Renal pelvis (tissue), 12 donors: ENCODE measurements at places on chromosomes 7 and 10.

DNA sequence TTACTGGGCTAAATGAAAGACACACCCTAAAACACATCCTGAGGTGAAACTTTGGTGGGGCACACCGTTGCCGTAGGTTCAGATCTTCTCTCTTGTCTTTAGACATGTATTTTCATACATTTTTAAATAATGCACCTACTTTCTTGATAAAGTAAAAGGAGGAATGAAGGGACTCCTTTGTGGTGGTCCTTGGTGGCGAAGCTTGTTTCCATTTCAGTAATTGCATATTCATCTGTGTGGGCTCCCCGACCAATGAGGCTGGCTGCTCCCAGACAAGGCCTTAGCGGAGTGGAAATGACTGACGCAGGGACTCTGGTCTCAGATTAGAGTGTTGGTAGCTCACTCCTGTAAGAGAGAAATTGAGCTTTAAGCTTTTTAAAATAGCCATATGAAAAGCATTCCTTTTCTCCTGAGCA, 815 bp downstream of the CCSER2 start:
- DNase-seq: peak; percentile 14

DNA sequence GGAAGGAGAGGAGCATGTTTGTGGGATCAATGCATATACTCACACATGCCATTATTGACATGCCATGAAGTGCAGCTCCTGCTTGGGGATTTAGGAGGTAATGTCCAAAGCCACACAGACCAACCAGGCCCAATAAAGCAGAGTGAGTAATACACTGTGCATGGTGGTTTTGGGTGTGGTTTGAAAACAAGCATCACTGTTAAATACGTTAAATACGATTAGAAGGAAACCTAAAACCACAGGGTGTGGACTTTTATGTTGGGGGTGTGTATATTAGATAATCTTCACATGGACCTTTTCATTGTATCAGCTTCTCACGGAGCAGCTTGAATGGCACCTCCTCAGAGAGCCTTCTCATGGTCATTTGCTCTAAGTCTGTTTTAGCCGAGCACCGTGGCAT, 10.4 kb upstream of the EIF3A start:
- DNase-seq: no peak

DNA sequence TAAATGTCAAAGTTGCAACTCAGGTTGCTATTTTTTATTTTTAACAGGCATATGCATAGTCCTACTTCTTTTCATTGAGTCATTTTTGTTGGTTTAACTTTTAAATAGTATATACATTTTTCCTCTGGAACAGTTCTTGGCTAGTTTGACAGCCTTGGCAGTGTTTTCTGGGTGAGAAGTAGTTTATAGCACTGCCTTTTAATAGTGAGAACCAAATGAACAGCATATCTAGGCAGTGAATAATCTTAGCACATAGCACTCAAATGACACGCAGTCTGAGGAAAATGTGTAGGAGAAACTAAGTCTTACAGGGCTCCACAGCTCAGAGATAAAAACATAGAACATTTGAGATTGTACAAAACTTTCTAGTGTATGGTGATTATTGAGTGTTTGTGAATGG, 265.5 kb upstream of the POT1 start:
- DNase-seq: no peak

DNA sequence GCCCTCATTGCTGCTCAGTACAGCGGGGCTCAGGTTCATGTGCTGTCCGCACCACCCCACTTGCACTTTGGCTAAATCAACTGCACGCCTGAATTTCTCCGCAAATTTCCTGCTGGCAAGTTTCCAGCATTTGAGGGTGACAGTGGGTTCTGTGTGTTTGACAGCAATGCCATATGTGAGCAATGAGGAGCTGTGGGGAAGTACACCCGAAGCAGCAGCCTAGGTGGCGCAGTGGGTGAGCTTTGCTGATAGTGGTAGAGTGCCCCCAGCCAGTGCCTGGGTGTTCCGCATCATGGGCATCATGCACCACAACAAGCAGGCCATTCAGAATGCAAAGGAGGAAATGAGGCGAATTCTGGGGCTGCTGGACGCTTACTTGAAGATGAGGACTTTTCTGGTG, 103.9 kb upstream of the POT1 start:
- no peak for DNase-seq

GRCh38 chr10:16646181-16647059, 124.7 kb upstream of the C1QL3 start:
- no peak for DNase-seq

DNA sequence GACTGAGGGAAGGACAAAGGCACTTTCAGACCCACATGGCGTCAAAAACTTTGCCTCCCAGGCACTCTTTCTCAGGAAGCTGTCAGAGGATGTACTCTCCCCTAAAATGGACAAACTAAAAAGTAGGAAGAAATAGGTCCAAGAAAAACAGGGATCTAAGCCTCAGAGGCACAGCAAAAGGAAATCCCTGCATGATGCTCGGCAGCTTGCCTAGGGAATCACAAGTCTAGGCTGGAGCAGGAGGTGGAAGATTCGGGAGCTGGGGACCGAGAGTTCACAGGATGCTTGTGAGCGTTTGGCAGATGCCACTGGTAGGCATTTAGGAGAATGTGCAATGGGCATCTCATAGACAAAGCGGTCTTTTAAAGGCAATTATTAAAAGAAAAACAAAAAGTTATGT, 60.8 kb downstream of the ATXN7L1 start:
- no peak for DNase-seq

DNA sequence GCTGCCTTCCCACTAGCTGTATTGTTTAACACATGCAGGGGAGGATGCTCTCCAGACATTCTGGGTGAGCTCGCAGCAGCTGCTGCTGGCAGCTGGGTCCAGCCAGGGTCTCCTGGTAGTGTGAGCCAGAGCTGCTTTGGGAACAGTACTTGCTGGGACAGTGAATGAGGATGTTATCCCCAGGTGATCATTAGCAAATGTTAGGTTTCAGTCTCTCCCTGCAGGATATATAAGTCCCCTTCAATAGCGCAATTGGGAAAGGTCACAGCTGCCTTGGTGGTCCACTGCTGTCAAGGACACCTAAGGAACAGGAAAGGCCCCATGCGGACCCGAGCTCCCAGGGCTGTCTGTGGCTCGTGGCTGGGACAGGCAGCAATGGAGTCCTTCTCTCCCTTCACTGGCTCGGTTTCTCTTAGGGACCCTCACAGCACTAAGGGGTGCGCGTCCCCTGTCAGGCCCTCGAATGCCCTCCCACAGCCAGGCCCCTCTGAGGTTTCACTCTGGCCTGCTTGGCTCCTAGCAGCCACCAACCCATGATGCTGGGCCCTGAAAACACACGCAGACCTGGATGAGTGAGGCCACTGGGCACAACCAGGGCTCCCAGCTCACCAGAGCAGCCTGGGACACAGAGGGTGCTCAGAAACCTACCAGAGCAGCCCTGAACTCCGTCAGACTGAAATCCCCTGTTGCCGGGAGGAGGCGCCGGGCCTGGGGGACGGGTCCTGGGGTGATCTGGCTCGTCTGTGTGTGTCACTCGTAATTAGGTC, 173.0 kb upstream of the LANCL2 start:
- no peak for DNase-seq

DNA sequence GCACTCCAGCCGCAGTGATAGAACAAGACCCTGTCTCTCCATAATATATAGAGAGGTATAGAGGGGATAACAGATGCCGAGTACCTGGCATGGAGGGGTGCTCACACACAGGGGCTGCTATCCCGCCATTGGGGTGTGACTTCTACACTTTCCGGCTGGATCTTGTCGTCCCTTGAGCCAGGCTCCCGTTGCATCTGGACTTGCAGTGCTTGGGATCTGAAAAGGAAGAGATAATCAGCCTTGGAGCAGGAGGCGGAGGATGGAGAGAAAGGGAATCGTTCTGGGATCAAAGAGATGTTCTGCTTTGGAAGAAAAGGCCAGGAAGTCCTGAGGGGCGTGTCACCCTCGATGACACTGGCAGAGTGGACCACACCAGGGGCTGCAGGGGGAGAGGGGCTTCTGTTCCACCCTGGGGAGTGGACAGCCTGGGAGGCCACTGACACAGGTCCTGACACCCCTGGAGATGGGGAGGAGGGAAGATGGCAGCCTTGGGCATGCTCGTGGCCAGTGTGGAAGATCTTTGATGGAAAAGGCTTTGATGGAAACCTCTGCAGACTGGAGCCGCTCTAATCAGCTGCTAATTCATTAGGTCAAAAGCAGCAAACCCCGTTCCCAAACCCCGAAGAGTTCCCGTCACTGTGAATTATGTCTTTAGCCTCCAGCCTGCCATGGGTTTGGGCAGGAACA, 85.1 kb downstream of the CARD11 start:
- DNase-seq: no peak

DNA sequence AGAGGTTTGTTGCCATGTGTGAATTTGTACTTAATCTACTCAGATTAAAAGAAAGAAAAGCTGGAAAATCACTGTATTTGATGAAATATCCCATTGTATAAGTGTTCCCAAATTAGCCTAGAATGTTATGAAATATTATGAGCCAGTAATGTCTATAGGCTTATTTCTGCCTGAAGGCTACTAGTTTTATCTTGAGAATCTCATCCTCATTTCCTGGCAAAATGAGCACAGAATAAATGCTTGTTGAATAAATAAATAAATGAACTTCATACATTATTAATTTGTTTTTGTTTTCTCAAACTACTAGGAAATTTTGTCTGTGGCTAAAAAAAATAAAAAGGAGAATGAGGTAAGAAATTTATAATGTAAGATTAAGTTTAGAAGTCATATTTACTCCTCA, 25.5 kb downstream of the HELLS start:
- no peak for DNase-seq

- DNase-seq: no peak
Measured at GRCh38 chr7:115851291-115851690, 179.3 kb downstream of the TFEC start.
